ENCODE measurements at places on chromosomes 3 and 15.

DNA sequence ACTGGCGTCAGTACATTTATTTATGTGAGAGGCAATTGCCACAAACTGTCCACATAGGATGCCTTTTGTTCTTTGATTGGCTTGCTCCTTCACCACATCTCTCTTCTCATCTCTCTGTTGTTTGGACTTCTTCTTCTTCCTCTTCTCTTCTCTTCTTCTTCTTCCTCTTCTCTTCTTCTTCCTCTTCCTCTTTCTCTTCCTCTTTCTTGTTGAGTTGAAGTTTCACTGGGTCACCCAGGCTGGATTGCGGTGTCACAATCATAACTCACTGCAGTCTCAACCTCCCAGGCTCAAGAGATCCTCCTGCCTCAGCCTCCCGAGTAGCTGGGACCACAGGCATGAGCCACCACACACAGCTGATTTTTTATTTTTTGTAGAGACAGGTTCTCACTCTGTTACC lies 67.7 kb upstream of the GSK3B start:
- DNase-seq, result no peak

DNA sequence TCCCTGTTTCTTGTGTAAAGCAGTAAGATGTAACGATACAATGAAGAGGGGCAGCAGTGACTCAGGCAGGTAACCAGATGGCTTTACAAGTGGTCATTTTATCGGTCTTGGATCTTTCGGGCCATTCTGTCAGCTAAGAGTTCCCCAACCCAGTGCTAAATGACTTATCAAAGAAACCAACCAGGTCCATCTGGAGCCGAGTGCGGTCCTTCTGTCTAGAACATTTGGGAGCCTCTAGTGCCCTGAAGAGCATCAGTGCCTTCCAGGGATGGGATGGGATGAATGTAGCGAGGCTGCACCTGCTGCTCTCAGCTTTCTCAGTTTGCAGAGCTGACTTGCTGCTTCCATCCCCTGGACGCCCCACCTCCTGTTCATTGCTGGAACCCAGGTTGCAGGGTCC lies 131.7 kb upstream of the AGBL1 start:
- no peak for DNase-seq

DNA sequence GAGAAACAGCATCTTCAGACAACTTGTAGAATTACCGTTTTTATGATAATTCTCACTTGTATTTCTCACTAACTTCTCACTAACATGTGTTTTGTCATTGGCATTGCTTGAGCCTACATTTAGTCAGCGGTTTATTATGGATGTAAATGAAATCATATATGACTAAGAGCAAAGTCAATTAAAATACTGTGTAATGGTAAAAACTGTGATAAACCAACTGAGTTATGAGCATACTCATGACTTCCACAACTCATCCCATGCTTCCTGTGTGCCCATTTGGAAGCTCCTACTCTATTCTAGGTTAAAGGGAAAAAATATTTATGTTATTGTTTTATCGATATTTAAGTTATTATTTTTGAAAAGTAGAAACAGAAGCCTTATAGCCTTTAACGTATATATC lies 12.8 kb downstream of the PXK start:
- DNase-seq, result no peak

DNA sequence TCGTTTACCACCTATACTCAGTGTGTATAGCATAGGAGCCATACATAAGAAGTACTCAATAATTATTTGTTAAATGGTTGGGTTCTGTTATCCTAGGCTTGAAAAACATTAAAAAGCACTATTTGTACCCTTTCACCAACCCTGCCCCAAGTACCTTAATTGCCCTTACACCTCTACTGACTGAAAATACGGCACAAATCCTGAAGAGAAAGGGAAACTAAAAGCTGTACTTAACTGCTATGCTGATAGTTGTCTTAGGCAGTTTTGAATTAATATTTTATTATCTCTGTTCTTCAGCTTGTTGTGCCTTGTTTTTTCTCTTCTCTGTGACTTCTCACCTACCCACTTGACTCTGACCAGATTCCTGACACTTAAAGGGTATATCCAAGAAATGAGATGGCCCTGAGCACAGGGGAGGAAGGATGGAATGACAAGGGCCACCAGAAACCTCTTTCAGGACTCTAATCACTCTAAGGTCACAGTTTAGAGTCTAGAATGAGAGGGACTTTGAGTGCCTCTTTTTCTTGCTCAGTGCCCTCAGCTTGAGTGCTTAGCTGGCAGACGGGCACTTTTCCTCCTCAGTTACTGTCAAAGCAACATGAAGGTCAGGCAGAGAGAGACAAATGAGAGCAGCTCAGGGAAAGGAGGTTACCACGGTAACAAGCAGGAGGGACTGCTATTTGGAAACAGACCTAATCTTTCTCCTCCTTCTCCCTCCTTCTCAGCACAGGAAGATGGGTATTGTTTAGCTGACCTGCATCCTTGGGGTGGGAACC lies 136.5 kb downstream of the ZNF609 start:
- DNase-seq, result peak; percentile 39

GRCh38 chr3:126360714-126361060 lies 3.5 kb upstream of the KLF15 start:
- DNase-seq, result no peak

- DNase-seq, result no peak
Observed at GRCh38 chr15:47610736-47611135, 106.6 kb upstream of the SEMA6D start.

GRCh38 chr3:20222274-20222673 lies 36.3 kb upstream of the SGO1 start:
- DNase-seq, result no peak

GRCh38 chr3:38397320-38397719 lies 50.7 kb downstream of the XYLB start:
- DNase-seq, result peak; percentile 29

DNA sequence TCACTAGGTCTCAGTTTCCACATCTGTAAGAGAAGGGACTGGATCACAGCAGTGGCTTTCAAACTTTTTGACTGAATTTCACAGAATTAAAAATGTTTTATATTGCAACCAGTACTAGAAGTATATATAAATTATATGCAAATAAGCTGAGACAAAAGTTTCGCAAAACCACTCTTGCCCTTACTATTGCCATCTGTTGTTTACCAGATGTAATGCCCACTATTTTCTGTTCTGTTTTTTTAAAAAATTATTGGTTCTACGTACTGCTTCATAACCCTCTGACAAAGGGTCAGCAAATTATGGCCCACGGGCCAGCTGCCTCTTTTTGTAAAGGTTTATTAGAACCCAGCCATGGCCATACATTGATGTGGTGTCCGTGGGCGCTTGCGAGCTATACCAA lies 44.8 kb downstream of the PDIA5 start:
- DNase-seq, result no peak

DNA sequence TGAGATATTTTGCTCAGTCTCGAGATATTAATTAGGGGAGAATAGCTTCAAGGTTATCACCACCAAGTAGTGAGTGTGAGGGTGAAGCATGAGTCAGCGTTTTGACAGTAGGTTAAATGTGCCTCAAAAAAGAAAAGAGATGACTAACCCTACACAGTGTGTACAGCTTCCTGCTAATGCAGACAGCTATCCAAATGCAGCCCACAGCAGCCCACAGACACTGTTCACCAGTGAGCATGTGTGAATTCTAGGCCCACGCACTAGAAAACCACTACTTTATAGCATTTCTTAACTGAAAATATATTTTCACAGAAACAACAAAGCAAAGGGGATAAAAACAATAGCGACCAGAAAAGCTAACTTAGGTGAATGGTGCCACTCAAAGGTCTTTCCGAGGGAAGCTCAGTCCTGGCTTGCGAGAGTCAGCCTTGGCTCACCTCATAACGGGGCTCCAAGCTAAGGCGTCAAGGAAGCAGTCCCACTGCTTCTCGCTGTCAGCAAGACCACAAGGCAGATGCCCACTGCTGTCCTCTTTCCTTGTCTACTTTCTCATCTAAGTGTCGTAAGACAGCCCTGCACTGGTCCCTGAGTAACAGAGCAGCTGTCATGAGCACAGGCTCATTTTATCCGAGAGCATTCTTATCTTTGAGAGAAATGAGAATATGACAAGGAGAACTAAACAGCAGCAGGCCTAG lies 47.6 kb downstream of the TXNRD3 start:
- no peak for DNase-seq

GRCh38 chr15:51121118-51121517 lies 26.4 kb upstream of the TNFAIP8L3 start:
- no peak for DNase-seq

DNA sequence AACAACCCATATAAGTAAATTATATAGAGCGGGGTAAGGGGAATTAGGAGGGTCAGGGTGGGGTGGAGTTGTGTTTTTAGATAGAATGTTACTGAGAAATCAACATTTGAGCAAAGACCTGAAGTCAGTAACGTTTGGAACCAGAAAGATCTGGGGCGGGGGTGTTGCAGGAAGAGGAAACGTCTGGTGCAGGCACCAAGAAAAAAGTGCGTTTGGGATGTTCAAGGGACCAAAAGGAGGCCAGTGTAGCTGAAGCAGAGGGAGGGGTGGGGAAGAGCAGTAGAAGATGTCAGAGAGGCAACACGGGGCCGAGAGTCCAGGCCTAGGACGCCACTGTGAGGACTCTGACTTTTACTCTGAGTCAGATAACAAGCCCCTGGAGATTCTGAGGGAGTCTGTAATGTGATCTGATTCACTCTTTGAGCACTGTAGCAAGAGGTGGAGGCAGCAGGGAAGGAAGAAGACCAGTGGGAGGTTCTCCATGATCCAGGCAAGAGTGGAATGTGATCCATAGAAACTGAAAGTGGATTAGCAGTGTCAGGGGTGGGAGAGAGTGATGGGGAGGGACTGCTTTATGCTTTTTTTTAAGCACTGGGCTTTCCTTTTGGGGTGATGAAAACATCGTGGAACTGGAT lies 179.3 kb upstream of the CHRM5 start:
- no peak for DNase-seq

- no peak for DNase-seq
Observed at GRCh38 chr15:62287066-62287857, 122.2 kb upstream of the C2CD4B start.

GRCh38 chr3:157414861-157415260 lies 21.8 kb upstream of the PTX3 start:
- DNase-seq, result no peak

- no peak for DNase-seq
Observed at GRCh38 chr3:46660003-46660402, 33.5 kb downstream of the ALS2CL start.

DNA sequence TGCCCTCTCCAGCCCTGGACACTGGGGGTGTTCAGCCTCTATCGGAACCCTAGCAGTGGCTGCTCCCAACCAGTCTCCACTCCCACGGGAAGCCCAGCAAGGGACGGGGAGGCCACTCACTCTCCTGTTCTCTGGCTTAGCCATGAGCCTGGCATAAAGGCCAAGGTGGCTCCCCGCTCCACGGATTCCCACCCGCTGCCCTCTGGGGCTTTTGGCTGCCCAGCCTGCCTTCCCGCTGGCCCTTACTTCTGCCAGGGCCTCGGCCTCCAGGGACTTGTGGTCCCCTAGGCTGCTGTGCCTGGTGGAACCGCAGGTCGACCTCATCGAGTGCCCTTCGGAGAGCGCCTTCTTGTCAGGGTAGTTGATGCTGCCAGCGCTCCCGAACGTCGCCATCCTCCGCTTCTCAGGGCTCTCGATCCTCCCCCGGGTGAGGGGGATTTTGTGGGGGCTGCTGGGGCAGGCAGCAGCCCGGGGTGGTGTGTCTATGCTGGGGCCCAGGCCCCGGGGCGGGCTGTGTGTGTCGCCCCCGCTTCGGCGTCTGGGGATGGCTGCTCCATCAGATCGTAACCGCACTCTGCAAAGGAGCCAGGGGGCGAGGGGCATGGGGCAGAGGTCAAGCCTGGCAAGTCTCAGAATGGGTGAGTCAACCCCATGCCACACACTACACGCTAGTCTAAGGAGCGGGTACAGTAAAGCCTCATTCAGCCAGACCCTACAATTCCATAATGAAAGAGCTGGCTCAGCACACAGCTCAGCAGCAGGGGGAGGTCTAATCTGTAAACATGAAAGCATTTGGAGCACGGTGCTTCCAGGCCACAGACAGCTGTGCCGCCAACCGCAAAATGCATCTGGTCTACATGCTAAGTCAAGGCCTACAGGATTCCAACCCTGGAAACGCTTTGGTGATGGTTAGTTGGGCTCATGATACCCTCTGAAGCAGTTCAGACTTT lies 27.3 kb upstream of the RAD18 start:
- peak; percentile 45 for DNase-seq

- no peak for DNase-seq
Observed at GRCh38 chr3:128068156-128068620, 16.0 kb downstream of the SEC61A1 start.

GRCh38 chr3:127501177-127501576 lies 89.4 kb downstream of the TPRA1 start:
- no peak for DNase-seq

DNA sequence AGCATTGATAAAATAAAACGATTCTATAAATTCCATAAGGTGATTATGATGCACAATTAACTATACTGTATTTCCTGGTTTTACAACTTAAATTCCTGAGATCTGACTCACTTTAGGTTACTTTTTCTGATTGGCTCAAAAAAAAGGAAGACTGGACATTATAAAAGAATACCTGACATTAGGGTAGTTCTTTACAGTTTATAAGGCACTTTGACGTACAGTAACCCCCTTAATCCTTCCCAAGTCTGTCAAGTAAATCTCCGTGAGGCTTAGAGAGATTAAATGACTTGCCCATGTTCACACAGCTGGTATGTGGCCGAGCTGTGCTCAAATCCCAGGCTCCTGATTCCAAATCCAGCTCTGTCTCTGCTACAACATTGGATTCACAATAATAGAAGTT lies 1.0 kb upstream of the SLTM start:
- DNase-seq, result no peak

- no peak for DNase-seq
Observed at GRCh38 chr3:21524133-21524532, 226.9 kb downstream of the ZNF385D start.

DNA sequence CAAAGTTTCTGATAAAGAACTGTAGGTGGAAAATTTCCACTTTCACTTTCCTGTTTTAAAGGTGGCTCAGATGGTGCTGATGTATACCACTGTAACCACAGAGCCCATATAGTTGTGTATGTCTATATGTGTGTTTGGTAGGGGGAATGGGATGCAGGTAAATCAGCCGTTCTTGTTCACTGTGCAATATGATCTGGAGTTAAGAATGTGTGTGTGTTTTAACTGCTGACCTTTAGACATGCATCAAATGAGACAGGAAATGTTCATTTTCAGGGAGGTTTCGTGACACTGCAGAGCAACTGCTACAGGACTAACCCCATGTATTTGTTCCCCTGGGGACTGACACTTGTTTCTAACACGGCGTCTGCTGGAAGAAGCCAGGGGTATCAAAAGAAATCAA lies 180.5 kb downstream of the TAFA4 start:
- no peak for DNase-seq

GRCh38 chr3:157131861-157132260 lies 28.1 kb downstream of the CCNL1 start:
- DNase-seq, result no peak

- no peak for DNase-seq
Observed at GRCh38 chr3:152026033-152026556, 152.7 kb downstream of the SUCNR1 start.

DNA sequence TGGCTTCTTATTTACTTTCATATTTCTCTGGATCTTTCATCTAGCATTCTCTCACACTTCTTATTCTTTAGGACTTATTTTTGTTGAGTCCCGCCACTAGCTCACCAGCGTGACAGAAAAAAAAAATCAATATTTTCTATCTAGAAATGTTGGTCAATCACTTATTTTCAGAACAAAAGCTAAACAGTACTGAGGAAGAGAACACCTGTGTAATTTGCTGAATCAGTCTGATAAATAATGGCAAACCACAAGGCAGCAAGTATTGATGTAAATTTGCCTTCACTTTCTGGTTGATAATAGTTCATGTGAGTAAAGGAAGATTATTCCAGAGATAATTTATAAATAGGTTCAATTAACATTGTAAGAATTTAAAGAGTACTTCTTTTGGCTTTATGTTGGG lies 179.2 kb downstream of the BCHE start:
- DNase-seq, result no peak

GRCh38 chr15:99504823-99505551 lies 60.8 kb upstream of the MEF2A start:
- no peak for DNase-seq
